ENCODE measurements at places on chromosomes 3 and 15.

GRCh38 chr3:59727902-59728586 is 678.2 kb upstream of the CFAP20DC start:
- DNase-seq = no peak
- H3K27ac ChIP-seq = no peak overlapping the region
- H3K4me1 ChIP-seq = peaks cover 6% of the 10 kb centered on the region
- no peak overlapping the region for H3K4me3 ChIP-seq

GRCh38 chr3:187878772-187879518 is 133.7 kb upstream of the BCL6 start:
- no peak for DNase-seq
- no peaks in the 10 kb centered on the region for H3K36me3 ChIP-seq
- H3K4me1 ChIP-seq = no peaks in the 10 kb centered on the region
- H3K27me3 ChIP-seq = no peaks in the 10 kb centered on the region
- no peak overlapping the region for H3K27ac ChIP-seq
- no peak overlapping the region for H3K4me3 ChIP-seq

DNA sequence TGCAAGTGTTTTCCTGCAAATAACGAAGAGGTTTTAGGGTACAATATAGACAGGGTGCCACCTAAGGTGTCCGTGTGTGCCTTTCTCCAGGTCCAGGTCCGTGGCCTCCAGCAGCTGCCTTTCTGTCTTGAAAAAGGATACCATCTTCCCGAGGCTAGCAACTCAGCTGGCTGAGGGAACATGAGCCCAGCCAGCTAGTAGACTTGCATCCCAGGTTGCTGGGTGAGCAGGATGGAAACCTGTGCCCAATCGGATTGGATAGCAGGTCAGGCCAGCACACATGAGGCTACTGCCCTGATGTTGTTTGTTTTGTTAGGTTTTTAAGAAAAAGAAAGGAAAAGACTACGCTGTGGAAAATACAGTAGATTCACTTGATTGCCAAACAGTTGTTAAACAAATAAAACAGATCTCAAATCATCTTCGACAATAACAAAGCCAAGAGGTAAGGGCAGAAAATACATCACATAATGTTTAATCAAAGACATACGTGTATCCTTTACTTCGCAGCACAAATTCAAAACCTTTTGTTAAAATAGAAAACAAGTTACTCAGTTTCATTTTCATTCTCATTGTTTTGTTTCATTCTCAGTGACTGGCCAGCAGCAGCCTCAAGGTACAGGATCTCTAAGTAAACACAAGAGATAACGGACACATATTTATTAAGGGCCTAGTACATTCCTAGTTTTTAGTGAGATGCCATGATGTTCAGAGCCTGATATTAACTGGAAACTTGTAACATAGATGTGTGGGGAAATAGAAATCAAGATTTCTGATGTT is 661.2 kb upstream of the NR2F2 start:
- H3K27me3 ChIP-seq = no peaks in the 10 kb centered on the region
- H3K27ac ChIP-seq = no peak overlapping the region
- no peaks in the 10 kb centered on the region for H3K4me1 ChIP-seq
- no peak for DNase-seq
- no peak overlapping the region for H3K4me3 ChIP-seq

DNA sequence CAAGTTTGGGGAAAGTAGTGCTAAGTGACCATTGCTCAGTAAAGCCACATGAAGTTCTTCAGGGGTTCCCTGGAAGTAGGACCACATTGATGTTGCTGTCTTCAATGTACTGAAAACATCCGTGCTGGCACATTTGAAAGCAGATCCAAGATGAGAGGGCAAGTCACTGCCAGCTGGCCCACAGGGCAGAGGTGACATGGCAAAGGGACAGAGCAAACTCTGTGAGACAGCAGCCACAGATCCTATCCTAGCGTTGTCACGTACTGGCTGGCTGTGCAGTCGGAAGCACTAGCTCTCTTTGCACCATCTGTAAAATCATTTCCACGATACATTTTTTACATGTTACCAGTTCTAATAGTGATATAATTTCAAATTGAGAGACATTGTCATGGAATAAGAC is 13.8 kb downstream of the MUC13 start:
- no peaks in the 10 kb centered on the region for H3K36me3 ChIP-seq
- H3K4me1 ChIP-seq = no peaks in the 10 kb centered on the region
- no peaks in the 10 kb centered on the region for H3K27me3 ChIP-seq
- H3K4me3 ChIP-seq = no peak overlapping the region

GRCh38 chr3:120568202-120568531 is 28.0 kb upstream of the NDUFB4 start:
- H3K4me3 ChIP-seq = no peak overlapping the region
- H3K36me3 ChIP-seq = no peaks in the 10 kb centered on the region
- H3K27ac ChIP-seq = no peak overlapping the region
- DNase-seq = no peak

DNA sequence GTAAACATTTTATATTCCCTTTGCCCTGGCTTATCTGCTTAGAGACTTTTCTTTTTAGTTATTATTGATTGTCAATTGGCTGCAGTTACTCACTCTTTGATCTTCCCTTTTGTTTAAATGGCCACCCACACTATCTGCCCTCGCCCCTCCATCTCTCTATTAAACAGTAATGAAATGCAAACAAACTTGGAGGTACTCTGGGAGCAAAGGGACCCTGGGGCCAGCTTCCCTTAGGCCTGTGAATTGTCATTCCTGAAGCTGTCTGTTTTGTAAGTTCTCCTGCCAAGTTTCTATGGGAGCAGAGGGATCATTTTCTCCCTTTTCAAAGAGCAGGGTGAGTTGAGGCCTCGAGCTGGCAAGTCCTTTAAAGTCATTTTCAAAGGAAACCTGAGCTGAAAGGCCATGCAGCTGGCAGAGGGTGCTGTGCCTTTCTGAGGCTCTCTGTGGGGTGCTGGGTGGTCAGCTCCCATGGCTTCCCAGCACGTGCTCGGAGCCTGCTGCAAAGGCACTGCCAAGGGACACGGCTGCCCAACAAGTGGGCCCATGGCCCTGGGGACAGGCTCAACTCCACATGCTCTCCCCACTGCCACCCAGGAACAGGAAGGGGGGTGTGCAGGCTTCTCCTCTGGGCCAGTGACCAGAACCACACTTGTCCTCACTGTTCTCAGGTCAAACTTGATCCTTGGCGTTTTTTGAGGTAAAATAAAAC is 17.4 kb upstream of the RTP2 start:
- H3K27ac ChIP-seq = no peak overlapping the region
- no peak for DNase-seq
- peaks cover 28% of the 10 kb centered on the region for H3K36me3 ChIP-seq
- H3K4me3 ChIP-seq = no peak overlapping the region
- no peaks in the 10 kb centered on the region for H3K4me1 ChIP-seq

DNA sequence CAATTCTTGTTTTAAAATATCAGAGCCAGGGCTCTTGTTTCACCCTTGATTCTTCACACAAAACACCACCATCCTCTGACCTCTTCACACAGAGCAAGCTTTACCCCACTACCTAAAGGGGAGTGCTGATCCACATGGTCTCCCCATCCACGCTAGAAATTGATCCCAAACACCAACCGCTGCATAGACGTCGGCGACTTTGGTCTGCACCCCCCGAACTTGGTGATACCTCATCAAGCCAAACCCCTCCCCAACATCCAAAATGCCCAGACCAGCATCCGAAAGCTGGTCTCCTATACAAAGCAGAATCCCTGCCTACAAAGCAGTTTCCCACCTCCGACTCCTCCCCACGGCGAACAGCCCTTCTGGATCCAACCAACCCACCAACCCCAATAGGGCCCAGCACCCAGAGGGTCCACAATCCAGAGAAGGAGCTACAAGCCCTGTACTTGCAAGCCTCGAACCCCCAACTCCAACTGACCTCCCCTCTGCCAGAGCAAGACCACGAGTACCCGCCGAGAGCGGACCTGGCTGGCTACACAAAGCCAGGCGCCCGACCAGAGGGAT is 25.8 kb upstream of the MTHFS start:
- H3K27me3 ChIP-seq = no peaks in the 10 kb centered on the region
- peaks cover 11% of the 10 kb centered on the region for H3K4me1 ChIP-seq
- H3K27ac ChIP-seq = peak overlapping the region; percentile 96
- H3K4me3 ChIP-seq = peak overlapping the region; percentile 98
- DNase-seq = no peak
- H3K36me3 ChIP-seq = no peaks in the 10 kb centered on the region

DNA sequence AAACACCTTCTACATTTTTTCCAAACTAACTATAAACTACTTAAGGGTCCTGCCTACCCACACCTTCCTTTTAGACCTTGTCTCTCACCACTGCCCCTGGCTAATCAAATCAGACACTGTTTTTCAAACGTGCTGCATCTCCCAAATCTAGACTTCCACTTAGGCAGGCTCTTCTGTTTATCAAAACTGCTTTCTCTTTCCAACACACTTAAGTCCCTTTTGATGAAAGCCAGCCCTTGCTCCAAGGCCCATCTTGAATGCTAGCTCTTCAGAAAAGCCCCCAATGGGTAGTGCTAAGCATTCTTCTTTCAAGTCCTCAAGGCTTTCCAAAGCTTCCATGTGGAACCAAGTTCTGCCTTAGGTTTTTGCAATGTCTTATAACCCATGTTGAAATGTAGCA is 888.3 kb downstream of the TUSC7 start:
- no peak overlapping the region for H3K27ac ChIP-seq
- H3K36me3 ChIP-seq = no peaks in the 10 kb centered on the region
- H3K4me3 ChIP-seq = no peak overlapping the region
- H3K4me1 ChIP-seq = no peaks in the 10 kb centered on the region
- no peak for DNase-seq
- no peaks in the 10 kb centered on the region for H3K27me3 ChIP-seq

All from naive thymus-derived CD4-positive, alpha-beta T cell (primary cell).